NCI-H187 treated with DMSO at 0.1 percent for 48 hours (cell line): ENCODE measurements at places on chromosomes 12 and 14.

GRCh38 chr14:34050606-34051005, 99.7 kb upstream of the EGLN3 start:
- DNase-seq = no peak

- DNase-seq = no peak
These were observed 21.1 kb downstream of the IRF2BPL start for GRCh38 chr14:77007183-77007974.

DNA sequence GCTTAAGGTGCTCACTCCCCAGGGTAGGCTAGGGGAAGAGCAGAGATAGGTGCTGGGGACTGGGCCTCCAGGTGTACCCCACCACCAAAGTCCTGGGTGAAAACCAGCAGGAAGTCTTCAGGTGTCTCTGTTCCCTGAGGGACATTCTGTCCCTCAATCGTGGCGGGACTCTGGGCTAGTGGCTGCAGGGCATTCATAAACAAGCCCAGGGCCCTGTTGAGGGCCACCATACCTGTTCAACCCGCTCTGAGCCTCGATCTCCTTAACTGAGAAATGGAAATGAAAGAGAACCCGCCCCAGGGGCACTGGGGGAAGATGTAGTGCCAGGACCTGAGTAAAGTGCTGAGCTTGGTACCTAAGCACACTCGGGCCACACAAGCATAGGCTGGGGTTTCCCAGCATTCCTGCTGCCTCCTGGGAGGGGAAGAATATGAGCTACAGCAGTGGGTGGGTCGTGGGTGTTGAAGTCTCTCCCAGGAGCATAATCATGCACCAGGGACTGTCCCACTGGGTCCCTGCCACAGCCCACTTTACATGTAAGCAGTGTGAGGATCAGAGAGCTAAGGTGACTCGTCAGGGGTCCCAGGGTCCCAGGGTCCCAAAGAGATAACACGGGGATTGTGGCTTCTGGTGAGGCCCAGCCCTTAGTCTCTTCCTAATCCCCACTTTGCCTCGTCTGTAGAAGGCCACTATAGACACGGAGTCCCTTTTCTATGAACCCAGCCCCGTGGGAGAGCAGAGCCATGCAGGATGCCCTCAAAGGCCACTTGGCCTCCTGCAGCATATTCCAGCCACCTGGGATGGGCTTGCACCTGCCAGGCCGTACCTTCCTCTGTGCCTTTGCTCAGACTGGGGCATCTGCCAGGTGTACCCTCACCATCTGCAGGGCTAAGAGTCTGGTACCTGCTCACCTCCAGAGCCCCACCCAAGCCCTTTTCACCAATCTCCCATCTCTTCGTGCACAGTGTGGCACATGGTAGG, 14.4 kb downstream of the FAM222A start:
- DNase-seq = no peak

DNA sequence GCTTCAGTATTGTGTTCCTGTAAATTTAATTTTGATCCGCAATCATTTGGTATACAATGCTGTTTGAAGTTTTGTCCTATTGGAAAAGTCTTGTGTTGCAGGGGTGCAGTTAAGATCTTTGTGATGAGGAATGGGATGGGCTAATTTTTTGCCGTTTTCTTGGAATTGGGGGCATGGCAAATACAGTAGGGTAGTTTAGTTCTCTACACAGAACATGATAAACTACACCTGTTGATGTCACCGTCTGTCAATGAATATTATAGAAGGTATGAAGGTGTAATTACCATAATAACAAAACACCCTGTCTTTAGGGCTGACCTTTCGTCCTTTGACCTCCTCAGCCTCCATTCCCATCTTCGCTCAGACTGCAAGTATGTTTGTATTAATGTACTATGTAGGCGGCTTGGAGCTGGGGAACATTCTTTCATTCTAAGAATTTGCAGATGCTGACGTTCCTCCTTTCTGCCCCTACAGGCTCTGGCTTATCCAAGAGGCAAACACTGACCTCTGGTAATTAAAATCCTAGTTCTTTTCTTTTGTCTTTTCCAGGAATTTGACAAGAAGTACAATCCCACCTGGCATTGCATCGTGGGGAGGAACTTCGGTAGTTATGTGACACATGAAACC, 1.7 kb downstream of the DYNLL1 start:
- no peak for DNase-seq

- no peak for DNase-seq
These were observed 305.4 kb downstream of the BMP4 start for GRCh38 chr14:53651096-53651740.

- DNase-seq = no peak
These were observed 33.3 kb upstream of the INF2 start for GRCh38 chr14:104656014-104656714.

GRCh38 chr12:108690191-108690518, 41.2 kb downstream of the CORO1C start:
- DNase-seq = no peak

- DNase-seq = peak; percentile 28
These were observed 80.3 kb downstream of the ESRRB start for GRCh38 chr14:76456200-76456599.

- no peak for DNase-seq
These were observed 31.2 kb upstream of the FOS start for GRCh38 chr14:75247286-75247922.

- no peak for DNase-seq
These were observed 56.8 kb upstream of the LRRK2 start for GRCh38 chr12:40168001-40168400.

GRCh38 chr12:115485503-115485902, 792.0 kb downstream of the MED13L start:
- DNase-seq = no peak

DNA sequence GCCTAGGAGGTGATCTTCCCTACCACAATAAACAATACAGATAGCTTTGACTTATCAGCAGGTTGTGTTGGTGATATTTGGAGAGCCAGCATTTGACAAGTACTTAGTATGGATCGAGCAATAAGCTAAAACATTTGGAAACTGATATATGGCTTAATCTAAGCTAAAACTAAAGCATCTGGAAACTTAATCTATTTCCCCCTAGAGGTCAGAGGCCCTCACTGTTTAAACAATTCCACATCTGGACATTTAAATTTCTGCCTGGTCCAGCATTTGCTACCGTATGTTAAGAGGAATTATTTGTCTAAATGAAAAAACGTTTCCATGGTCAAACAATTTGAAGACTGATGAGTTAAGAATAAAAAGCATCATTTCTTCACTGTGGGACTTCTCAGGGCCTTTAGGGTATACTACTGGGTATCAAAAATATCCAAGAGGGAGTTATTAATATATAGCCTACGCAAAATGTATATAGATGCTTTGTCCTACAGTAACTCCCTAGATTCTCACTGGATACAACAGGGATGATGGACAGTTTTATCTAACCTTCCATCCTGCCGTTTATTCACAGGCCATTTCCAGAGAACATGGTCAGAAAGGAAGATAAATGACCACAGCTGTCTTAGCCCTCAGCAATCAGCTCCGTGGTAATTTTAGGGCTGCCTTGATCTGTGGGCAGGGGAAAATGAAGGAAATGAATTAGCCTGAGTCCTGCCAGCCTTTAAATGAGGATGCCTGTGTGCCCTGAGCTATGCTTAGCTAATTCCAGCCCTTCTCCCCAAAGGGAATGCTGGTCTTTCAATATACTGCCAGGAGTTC, 135.4 kb upstream of the NUDT4 start:
- DNase-seq = no peak

DNA sequence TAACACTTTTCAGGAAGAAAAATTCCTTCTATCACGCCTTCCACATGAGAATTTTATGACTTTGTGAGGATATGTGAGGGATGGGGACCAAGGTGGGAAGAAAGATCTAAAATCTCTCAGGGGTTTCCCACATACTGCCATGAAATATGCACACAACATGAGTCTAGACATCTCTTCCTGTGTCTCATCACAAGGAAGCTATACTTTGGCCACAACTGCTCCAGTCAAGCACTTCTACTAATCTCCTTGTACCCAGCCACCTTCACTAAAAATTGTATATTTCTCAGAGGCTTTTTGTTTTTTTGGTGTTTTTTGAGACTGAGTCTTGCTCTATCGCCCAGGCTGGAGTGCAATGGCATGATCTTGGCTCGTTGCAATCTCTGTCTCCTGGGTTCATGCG, 3.2 kb downstream of the OSBPL8 start:
- no peak for DNase-seq

- DNase-seq = no peak
These were observed 649.8 kb downstream of the RPS29 start for GRCh38 chr14:48936362-48936761.

DNA sequence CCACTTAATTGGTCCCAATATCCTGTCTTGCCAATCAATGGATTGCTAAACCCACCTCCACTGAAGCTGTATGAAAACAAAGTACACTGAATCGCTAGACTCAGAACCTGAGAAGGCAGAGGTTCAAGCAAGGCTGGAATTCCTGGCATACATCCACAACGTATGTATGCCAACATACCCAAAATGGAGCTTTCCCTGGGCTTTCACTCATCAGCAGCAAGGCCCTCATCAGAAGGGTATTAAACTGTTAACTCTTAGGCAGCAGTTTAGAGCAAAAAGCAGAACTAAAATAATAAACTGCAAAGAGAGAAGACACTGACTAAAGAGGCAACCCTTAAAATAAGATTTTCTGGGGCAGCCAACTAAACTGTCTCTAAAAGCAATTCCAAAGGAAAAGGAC, 13.6 kb downstream of the MED13L start:
- no peak for DNase-seq

GRCh38 chr12:26205941-26206340, 10.6 kb downstream of the SSPN start:
- DNase-seq = no peak

- no peak for DNase-seq
These were observed 1108.9 kb downstream of the BCL11B start for GRCh38 chr14:98162856-98163805.
